ENCODE measurements at places on chromosomes 2 and 18. TPM values are rescaled to one million over a fixed set of nuclear protein-coding genes. Genes with fewer than 3 reads are reported as not detected.
A peak's percentile ranks its signal among the peaks of the same experiment; 100 is the strongest.

- H3K27ac ChIP-seq, result no peak overlapping the region
- no peaks in the 10 kb centered on the region for H3K36me3 ChIP-seq
- H3K4me3 ChIP-seq, result no peak overlapping the region
- no peaks in the 10 kb centered on the region for H3K27me3 ChIP-seq
These were observed 350.9 kb upstream of the CDH20 start for GRCh38 chr18:60982329-60982695.

GRCh38 chr18:32393407-32393806 is 77.3 kb downstream of the GAREM1 start:
- no peaks in the 10 kb centered on the region for H3K4me1 ChIP-seq
- no peak overlapping the region for H3K4me3 ChIP-seq
- no peak overlapping the region for H3K27ac ChIP-seq
- no peaks in the 10 kb centered on the region for H3K36me3 ChIP-seq
- H3K27me3 ChIP-seq, result peaks cover 2% of the 10 kb centered on the region
- DNase-seq, result no peak

DNA sequence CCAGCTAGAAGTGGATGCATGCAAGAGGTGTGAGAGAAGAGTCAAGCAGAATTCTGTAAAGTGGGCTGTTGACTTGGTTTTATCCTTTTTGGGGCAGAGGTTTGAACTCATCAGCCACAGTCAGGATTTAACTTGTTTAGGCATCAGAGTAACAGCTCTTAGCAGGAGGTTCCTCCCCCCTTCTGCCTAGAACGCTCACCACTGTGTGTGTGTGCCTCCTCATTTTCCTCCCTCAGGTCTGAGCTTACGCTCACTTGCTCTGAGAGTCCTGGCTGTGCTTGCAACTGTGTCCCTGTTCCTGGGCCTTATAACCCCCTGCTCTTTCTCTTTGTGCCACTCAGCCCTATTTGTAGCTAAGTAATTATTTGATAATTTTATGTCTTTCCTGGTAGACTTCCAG is 167.9 kb downstream of the TMEM182 start:
- H3K4me1 ChIP-seq, result no peaks in the 10 kb centered on the region
- no peaks in the 10 kb centered on the region for H3K27me3 ChIP-seq
- no peaks in the 10 kb centered on the region for H3K36me3 ChIP-seq
- no peak overlapping the region for H3K4me3 ChIP-seq
- H3K27ac ChIP-seq, result no peak overlapping the region

FEV gene
- not detected for total RNA-seq

EFR3B gene
- not detected for total RNA-seq

DNA sequence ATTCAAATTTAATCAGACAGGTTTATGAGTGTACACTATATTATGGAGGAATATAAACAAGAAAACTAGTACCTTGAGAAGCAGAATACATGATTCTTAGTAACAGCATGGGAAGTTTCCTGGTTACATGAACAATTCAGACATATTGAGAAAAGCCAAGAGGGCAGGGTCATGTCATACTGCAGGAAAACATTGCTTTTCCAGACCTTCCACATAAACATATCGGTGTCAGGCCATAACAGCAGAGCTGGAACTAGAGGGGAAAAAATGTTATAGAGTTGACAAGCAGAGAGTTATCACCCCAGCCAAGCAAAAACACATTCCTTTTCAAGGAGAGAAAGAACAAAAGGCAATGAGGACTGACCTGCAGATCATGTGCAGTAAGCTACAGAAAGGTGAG is 74.7 kb upstream of the ZNF236 start:
- H3K27ac ChIP-seq, result no peak overlapping the region
- H3K4me3 ChIP-seq, result no peak overlapping the region
- H3K4me1 ChIP-seq, result no peaks in the 10 kb centered on the region

MAPK4 gene
- total RNA-seq, result not detected

GALNT5 gene
- total RNA-seq, result not detected

TCF7L1 gene
- not detected for total RNA-seq

GRCh38 chr2:20135631-20136050 is 84.2 kb upstream of the LAPTM4A start:
- H3K4me1 ChIP-seq, result no peaks in the 10 kb centered on the region
- no peak overlapping the region for H3K4me3 ChIP-seq
- no peaks in the 10 kb centered on the region for H3K36me3 ChIP-seq
- DNase-seq, result peak; percentile 38
- no peak overlapping the region for H3K27ac ChIP-seq
- H3K27me3 ChIP-seq, result peaks cover 8% of the 10 kb centered on the region

DNA sequence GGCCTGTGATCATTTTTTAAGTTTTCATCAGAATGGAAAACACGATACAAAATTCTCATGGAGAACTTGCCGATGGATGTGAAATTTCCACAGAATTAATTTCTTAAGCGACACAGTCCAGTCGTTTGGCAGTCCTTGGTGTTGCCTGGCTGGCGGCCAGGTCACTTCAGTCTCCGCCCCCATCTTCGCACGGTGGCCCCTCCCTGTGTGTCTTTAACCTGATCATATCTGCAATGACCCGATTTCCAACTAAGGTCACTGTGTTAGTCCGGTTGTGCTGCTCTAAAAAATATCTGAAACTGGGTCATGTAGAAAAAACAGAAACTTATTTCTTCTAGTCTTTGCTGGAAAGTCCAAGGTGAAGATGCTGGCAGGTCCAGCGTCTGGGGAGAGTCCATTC is 44.5 kb upstream of the COPS8 start:
- no peak overlapping the region for H3K27ac ChIP-seq
- no peak overlapping the region for H3K4me3 ChIP-seq
- DNase-seq, result no peak
- no peaks in the 10 kb centered on the region for H3K27me3 ChIP-seq

ARHGAP15 gene
- 167 TPM for total RNA-seq

DNA sequence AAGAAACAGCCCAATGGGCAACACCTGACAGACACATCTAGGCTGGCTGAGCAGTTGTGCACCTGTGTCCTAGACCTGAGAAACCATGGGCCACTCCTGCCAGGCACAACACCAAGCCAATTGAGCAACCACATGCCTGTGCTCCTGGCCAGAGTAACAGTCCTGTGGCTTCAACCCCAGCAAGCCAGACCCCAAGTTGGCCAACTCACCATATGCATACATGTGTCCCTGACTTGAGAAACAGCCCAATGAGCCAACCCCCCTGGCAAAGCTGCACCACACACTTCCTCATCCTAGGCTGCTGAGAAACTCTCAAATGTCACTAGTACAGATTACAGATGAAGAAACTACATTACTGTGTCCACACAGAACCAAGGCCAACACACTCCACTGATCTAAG is 36.6 kb downstream of the USP34 start:
- H3K36me3 ChIP-seq, result peaks cover 26% of the 10 kb centered on the region
- H3K27ac ChIP-seq, result no peak overlapping the region
- DNase-seq, result no peak
- H3K4me1 ChIP-seq, result peaks cover 28% of the 10 kb centered on the region
- no peak overlapping the region for H3K4me3 ChIP-seq

GRCh38 chr2:125125902-125126301 is 1100.8 kb downstream of the CNTNAP5 start:
- no peak overlapping the region for H3K27ac ChIP-seq
- H3K4me1 ChIP-seq, result no peaks in the 10 kb centered on the region
- H3K27me3 ChIP-seq, result no peaks in the 10 kb centered on the region
- H3K36me3 ChIP-seq, result no peaks in the 10 kb centered on the region

GRCh38 chr2:172053486-172053885 is 31.8 kb upstream of the DLX1 start:
- no peak overlapping the region for H3K4me3 ChIP-seq
- H3K36me3 ChIP-seq, result no peaks in the 10 kb centered on the region
- H3K27me3 ChIP-seq, result no peaks in the 10 kb centered on the region
- no peaks in the 10 kb centered on the region for H3K4me1 ChIP-seq

- no peak for DNase-seq
- peak overlapping the region; percentile 82 for H3K27ac ChIP-seq
- peak overlapping the region; percentile 45 for H3K4me3 ChIP-seq
- H3K4me1 ChIP-seq, result peaks cover 70% of the 10 kb centered on the region
- peaks cover 31% of the 10 kb centered on the region for H3K36me3 ChIP-seq
These were observed 3.6 kb downstream of the STARD7 start for GRCh38 chr2:96204836-96205624.

GRCh38 chr2:198144660-198145059 is 340.3 kb downstream of the PLCL1 start:
- H3K27me3 ChIP-seq, result no peaks in the 10 kb centered on the region
- no peak overlapping the region for H3K4me3 ChIP-seq
- H3K36me3 ChIP-seq, result no peaks in the 10 kb centered on the region
- H3K27ac ChIP-seq, result no peak overlapping the region
- DNase-seq, result no peak

Data from activated CD4-positive, alpha-beta memory T cell treated with anti-CD3 and anti-CD28 coated beads, Interleukin-2, amount 10 ng/mL, durations not matched to agents 7 days and 5 days (primary cell).